ENCODE measurements at places on chromosomes 4 and X.

DNA sequence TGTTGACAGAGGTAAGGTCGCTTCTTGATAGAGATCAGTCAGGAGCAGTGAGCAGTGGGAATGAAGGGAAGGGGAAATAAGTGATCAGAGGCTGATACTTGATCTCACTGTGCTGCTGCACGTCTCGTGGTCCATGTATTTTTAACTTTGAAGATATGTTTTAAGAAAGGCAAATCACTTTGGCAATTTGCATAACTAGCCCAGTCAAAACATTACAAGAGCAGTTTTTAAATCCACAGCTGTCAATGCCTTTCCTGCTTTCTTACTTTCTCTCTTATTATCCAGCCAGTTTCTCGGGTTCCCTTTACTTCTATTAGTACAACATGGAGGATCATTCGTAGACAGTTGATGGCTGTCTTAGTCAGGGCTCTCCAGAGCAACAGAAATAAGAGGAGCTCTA lies 472.8 kb downstream of the TMA16 start:
- no peak for DNase-seq

DNA sequence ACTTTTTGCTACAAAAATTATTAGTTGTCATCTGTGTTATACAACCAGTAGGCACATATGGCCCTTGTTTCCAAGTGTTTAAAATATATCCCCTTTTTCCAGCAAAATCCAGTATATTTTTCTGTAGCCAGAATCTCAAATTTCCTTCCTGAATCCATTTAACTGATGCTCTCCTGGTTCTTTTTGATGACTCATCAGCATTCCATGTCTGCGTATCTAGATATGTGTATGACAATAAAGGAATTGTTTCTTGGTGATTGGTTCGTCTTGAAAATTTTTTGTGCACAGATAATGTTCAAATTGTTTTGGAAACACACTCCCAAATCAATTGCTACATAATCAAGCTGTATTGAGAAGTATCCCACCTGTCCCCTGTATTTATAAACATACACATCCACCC lies 98.3 kb downstream of the ITM2A start:
- DNase-seq, result no peak

GRCh38 chrX:56757327-56757726 lies 28.3 kb downstream of the NBDY start:
- no peak for DNase-seq

- no peak for DNase-seq
These were observed 13.3 kb downstream of the ATOH1 start for GRCh38 chr4:93841803-93842345.

- DNase-seq, result no peak
These were observed 115.6 kb downstream of the SMIM20 start for GRCh38 chr4:26029568-26030131.

GRCh38 chr4:118077767-118078105 lies 43.5 kb downstream of the NDST3 start:
- no peak for DNase-seq
